Renal pelvis (tissue), 12 donors: ENCODE measurements at places on chromosomes 16 and 17. TPM values are rescaled to one million over a fixed set of nuclear protein-coding genes. Genes with fewer than 3 reads are reported as not detected.

PYDC1 gene
- not detected for polyA plus RNA-seq

SPNS3 gene
- 2.5 TPM for polyA plus RNA-seq

MPV17L gene
- 13.8 TPM for polyA plus RNA-seq

CACNG1 gene
- polyA plus RNA-seq: not detected

RUNDC3A gene
- 1.7 TPM for polyA plus RNA-seq

MYH1 gene
- 0.06 TPM for polyA plus RNA-seq

SCNN1G gene
- 42.2 TPM for polyA plus RNA-seq
